ENCODE measurements at places on chromosomes 4 and X.

DNA sequence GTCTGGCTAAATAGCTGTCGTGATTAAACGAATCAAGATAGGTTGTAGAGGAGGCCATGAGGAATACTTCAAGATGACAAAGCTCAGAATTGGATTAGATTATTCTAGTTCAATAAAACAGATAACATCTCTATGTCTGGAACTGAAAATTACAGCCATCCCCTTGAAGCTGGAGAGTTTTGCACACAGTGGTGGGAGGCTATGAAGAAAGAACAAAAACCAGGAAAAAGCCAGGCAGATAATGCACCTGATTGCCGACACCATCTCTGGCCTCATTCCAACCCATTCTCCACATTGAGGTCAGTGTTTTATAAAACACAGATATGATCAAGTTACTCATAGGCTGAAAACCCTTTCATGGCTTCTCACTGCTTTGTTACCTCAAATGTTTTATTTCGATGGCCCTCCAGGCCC is 188.3 kb downstream of the RASL11B start:
- DNase-seq: no peak

GRCh38 chr4:160825644-160826338 is 1338.0 kb downstream of the FSTL5 start:
- DNase-seq: no peak

- DNase-seq: no peak
These were observed 2.5 kb downstream of the DCK start for GRCh38 chr4:70996018-70996360.

DNA sequence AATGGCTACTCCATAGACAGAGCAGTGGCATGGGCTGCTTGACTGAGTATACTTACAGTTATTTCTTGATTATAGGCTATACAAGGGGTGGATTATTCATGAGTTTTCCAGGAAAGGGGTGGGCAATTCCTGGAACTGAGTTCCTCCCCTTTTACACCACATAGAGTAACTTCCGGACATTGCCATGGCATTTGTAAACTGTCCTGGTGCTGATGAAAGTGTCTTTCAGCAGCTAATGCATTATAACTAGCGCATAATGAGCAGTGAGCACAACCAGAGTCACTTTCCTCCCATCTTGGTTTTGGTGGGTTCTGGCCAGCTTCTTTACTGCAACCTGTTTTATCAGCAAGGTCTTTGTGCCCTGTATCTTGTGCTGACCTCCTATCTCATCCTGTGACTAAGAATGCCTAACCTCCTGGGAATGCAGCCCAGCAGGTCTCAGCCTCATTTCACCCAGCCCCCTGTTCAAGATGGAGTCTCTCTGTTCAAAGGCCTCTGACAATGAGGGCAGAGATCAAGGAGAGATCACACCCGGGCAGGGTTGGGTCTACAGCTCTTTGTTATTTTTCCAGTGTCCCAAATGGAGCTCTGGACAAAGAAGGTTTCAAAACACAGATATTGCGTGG is 468.4 kb upstream of the PRKX start:
- no peak for DNase-seq

DNA sequence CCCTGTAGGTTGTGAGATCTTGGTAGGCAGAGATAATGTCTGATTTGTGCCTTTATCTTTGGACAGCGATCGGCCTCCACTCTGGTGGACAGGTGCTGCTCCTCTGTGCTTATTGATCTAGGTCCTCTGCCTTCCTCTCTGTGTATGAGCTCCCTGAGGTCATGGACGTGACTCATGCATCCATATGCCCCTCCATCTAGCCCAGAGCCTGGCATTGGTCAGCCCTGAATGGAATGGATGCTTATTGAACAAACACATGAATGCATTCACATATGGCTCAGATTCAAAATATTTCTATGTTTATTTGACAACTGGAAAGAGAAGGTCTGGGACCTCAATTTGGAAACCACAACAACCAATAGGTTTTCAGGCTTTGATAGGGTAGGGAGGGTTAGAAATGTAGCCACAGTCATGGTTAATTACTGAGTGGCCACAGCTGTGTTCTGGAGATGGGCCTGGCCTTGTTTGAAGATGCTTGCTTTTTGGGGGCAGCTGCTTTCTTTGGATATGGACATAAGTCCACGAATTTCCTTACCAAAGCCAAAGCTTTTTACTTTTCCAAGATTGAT is 76.2 kb downstream of the SEL1L3 start:
- DNase-seq: no peak

GRCh38 chr4:52925531-52925968 is 63.4 kb downstream of the RASL11B start:
- no peak for DNase-seq

- no peak for DNase-seq
These were observed 29.7 kb downstream of the SYNPO2 start for GRCh38 chr4:118918388-118918787.

GRCh38 chrX:82589410-82589809 is 918.7 kb upstream of the POU3F4 start:
- DNase-seq: no peak

GRCh38 chr4:185235119-185235842 is 25.9 kb downstream of the SNX25 start:
- DNase-seq: no peak

DNA sequence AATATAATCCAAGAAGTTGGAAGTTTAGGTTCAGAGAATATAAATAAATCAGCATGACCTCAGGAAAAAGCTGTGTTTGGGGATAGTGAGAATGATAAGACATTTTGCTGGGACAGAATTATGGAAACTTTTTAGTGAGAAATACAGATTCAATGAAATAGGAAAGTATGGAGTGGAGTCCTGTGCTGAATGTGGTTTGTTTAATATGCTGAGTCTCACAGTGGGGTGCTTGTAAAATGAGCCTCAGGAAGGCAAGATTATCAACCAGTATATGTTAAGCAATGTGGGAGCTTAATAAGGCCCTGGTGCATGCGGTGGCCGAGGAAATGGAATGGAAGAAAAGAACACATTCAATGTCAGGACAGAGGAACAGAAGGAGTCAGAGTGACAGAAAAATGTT is 1554.7 kb upstream of the TENM3 start:
- no peak for DNase-seq

GRCh38 chrX:40402831-40403533 is 177.8 kb upstream of the ATP6AP2 start:
- peak; percentile 59 for DNase-seq

DNA sequence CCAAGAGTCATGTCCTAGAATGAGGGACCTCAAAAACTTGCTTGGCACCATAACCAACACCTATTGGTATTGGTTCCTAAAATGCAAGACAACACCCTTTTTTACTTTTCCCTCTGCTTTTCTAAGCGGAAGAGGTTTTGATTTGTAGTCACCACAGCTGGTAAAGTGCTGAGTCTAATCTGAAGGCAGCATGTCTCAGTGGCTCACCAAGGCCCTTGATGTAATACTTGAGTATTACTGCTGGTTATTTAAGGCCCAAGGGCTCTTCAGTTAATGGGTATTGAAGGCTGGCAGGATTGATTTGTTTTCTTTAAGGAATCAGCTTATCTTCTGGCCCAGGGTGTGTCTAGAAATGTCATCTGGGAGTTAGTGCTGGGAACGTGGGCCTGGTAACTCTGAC is 735.1 kb downstream of the GLUD2 start:
- DNase-seq: no peak

- DNase-seq: no peak
These were observed 170.9 kb upstream of the GRIA3 start for GRCh38 chrX:123013141-123013540.
